Stimulated activated effector memory CD8-positive, alpha-beta T cell treated with anti-CD3 and anti-CD28 coated beads, Interleukin-12 subunit alpha, Interleukin-12 subunit beta, amount 100 ng/mL, for 72 hours (primary cell): ENCODE measurements at places on chromosomes 13 and 19.

DNA sequence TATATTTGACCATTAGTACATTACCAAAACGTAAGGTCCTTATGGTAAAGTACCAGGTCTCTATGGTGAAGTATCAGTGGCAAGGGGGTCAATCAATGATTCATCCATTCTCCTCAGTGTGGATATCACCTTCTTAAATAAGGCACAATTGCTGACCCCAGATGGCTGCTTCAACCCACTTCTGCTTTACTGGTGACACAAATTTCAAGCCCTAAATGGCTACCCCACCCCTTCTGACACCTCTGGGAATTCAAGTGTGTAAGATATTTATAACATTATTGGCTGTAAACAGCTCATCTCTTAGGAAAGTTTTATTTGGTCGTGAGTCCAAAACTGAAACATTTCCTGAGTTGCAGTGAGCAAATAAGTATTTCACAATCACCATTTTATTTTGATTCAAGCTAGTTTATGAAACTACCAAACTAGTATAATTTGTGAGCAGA is 7.9 kb upstream of the WBP4 start:
- no peak for DNase-seq

- DNase-seq: no peak
Measured at GRCh38 chr19:39996218-39996810, 546 bp upstream of the ZNF546 start.

DNA sequence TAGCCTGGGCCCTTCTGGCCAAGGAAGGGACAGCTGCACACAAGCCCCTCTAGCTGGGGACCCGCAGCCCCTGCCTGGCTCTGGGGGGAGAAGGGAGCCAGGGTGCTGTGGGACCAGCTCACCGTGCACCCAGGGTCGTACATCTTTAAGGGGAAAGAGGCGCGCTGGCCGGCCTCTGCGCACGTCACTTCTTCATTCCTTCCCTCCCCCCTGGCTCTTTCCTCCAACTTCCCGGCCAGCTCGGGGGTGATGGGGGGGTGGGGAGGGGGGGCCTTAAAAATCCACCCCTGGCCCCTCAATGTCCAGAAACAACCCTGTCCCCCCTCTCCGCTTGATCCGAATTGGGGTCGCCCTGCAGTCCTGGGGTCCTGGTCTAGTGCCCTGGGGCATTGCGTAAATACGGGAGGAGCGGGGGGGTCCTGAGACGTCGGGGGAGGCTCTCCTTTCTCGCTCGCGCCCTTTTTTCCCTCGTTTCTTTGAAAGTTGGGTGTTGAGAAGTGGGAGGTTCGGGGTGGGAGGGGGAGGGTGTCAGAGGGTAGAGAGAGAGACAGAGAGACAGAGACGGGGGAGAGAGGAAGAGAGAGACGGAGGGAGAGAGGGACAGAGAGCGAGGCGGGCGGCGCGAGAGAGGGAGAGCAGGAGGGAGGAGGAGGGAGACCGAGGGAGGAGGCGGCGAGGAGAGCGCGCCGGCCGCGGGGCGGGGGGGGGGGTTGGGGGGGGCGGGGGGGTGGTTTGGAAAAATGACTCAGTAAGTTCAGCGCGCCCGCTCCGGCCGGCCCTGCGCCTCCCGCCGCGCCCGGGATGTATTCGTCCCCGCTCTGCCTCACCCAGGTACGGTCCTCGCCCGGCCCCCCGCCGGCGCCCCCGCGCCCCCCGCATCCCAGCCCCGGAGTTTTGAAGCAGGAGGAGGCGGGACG is at the start of gene NFIC:
Gene NFIC, plus strand, starts transcription at position 748 of the 917 bp plus-strand sequence. Its CDS starts 54 bp downstream, at position 802.
- no peak for DNase-seq

DNA sequence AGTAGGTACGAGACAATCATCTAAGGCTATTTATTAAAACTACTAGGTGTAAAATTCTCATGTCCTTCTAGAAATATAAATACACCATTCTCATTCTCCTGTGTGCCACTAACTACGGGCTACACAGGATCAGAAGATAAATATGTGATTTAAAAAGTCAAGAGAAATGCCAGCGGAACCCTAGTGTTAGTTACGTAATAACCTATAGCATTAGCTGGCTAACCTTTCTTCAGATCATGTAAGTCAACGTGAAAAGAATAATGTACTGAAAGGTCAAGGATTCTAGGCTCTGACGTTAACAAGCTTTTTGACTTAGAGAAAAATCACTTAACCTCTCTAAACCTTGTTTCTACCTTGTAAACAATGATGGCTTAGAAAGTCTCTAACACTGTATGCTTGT is 121.8 kb downstream of the RGCC start:
- no peak for DNase-seq

- DNase-seq: no peak
Measured at GRCh38 chr13:66994097-66994496, 236.0 kb downstream of the PCDH9 start.

GRCh38 chr19:1626417-1627010 is 21.3 kb upstream of the UQCR11 start:
- DNase-seq: no peak

DNA sequence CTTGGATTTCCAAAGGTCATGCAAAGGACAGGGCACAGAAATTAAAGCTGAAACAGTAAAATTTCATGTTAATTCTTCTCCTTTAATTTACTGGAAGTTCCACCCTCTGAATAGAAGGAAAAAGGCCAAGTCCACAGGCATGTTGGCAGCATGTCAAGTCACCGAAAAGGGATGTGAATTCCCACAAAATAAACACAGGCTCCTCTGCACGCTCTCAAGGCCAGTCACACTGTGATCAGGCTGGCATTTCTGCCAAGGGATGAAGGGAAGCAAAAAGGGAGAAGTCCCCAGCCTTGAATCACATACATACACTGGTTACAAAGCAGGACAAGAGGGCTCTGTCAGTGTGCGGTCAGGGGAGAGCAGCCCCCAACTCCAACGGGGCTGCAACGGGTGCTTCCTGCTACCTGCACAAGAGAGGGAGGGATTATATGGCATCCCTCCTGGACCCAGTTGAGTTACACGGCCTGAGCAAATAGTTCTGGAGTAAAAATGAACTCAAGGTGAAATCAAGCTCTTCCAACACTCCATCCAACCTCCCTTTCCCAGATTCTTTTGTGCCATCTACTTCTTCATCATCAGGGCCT is 6.9 kb downstream of the DCLK1 start:
- DNase-seq: no peak

DNA sequence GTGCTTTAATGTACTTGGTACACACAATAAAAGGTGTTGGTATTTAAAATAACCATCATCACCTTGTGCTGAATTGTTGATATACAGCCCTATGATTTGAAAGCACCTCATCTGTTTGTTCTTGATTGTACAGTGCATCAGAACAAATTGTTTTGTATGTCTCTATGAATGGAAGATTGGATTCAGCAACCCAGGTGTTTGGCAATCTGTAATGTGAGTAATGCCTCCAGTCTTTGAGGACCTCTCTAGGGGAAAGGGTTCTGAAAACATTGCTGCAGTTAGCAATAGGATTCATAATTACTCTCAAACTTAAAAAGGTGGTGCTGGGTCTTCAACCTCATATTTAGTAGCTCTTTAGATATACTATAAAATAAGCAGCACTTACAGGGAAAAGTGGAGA is 341.8 kb downstream of the OXGR1 start:
- DNase-seq: no peak

GRCh38 chr19:58054901-58055874 is 3.9 kb upstream of the ZNF135 start:
- DNase-seq: no peak
